Natural killer cell (primary cell): ENCODE measurements at places on chromosomes 11 and 22. TPM values are rescaled to one million over a fixed set of nuclear protein-coding genes. Genes with fewer than 3 reads are reported as not detected.

PVALB gene
- total RNA-seq: not detected

FAM180B gene
- not detected for total RNA-seq

OR8K1 gene
- not detected for total RNA-seq

OR2AG1 gene
- total RNA-seq: not detected

KLHDC7B gene
- 6.9 TPM for total RNA-seq

PPP1R14B gene
- 16.9 TPM for total RNA-seq

MYBPC3 gene
- total RNA-seq: not detected

MDK gene
- total RNA-seq: 6.3 TPM

OR6T1 gene
- total RNA-seq: not detected

NKAPD1 gene
- 12.6 TPM for total RNA-seq

OR6A2 gene
- not detected for total RNA-seq

GNG3 gene
- not detected for total RNA-seq

SOX6 gene
- not detected for total RNA-seq

GAS2 gene
- 3.5 TPM for total RNA-seq

HTR3A gene
- not detected for total RNA-seq

SLC22A8 gene
- total RNA-seq: not detected

AQP11 gene
- total RNA-seq: 0.21 TPM

GGT5 gene
- total RNA-seq: not detected

SHANK3 gene
- total RNA-seq: 0.07 TPM

OR51B4 gene
- total RNA-seq: not detected

MMP10 gene
- total RNA-seq: not detected

A4GALT gene
- total RNA-seq: not detected

GALNT18 gene
- 0.42 TPM for total RNA-seq

TMEM258 gene
- 69.3 TPM for total RNA-seq

USP28 gene
- total RNA-seq: 132 TPM

ARHGAP32 gene
- total RNA-seq: 4.6 TPM

FSHB gene
- total RNA-seq: not detected

MS4A3 gene
- 62.9 TPM for total RNA-seq

CSKMT gene
- 13.7 TPM for total RNA-seq

OR8D1 gene
- total RNA-seq: not detected

ROBO4 gene
- not detected for total RNA-seq

NPAS4 gene
- not detected for total RNA-seq

PLAAT4 gene
- 210 TPM for total RNA-seq

BEST1 gene
- 1.4 TPM for total RNA-seq

OSM gene
- total RNA-seq: 142 TPM

FJX1 gene
- not detected for total RNA-seq

SLC35C1 gene
- 7.1 TPM for total RNA-seq

SLC22A24 gene
- not detected for total RNA-seq

MRGPRX3 gene
- total RNA-seq: not detected

CBLIF gene
- not detected for total RNA-seq
